ENCODE measurements at places on chromosomes 5 and 9. TPM values are rescaled to one million over a fixed set of nuclear protein-coding genes. Genes with fewer than 3 reads are reported as not detected.

- no peaks in the 10 kb centered on the region for H3K27me3 ChIP-seq
- peaks cover 3% of the 10 kb centered on the region for H3K36me3 ChIP-seq
- DNase-seq = no peak
- no peaks in the 10 kb centered on the region for H3K4me1 ChIP-seq
- no peak overlapping the region for H3K4me3 ChIP-seq
Measured at GRCh38 chr5:116872986-116873385, 298.4 kb upstream of the SEMA6A start.

DNA sequence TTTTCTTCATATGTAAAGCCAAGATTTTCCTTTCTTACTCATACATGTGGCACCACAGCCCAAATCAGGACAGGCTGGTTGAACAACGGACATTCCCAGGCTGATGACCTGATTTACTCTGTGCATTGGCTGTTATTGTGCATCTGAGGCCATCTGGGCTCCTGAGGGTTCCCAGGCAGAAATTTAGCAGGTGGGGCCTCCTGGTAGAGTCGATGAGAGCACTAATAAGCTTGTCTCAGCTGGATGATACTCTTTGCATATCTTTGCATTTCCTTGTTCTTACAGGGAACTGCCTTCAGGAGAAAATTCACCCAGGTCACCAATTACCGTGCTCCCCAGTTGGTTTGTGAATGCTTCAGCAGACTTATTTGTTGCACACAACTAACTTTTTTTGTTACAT is 605.1 kb downstream of the ELAVL2 start:
- H3K36me3 ChIP-seq = no peaks in the 10 kb centered on the region
- no peak for DNase-seq
- H3K4me3 ChIP-seq = no peak overlapping the region

The SARDH gene
- total RNA-seq = 4.5 TPM

DNA sequence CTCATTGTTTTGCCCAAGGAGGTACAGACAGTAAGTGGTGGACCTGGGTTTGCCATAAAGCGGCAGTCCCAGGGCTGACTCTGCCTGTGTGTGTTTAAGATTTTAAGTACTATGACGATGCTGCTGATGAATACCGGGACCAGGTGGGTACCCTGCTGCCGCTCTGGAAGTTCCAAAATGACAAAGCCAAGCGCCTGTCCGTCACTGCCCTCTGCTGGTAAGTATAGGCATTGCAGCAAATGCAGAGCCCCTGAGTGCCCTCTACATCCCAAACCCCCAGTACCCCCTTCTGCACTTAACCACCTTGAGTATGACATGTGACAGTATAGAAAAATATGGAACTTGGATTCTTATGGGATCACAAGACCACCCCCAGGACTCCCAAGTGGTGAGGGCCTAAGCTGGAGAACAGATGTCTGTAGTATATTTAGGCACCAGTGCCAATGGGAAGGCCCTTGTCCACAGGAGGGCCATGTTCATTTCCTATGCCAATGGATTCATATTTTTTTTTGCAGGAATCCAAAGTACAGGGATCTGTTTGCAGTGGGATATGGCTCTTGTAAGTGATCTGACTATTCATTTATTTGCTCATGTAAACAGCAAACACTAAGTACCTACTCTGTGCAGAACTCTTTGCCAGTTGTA is 22.0 kb downstream of the ENHO start:
- H3K36me3 ChIP-seq = no peaks in the 10 kb centered on the region
- H3K27me3 ChIP-seq = peaks cover 42% of the 10 kb centered on the region
- peak; percentile 78 for DNase-seq

The KCNV2 gene
- total RNA-seq = not detected

All from neural crest cell (in vitro differentiated cells).